ENCODE measurements at places on chromosomes 5 and 9. TPM values are rescaled to one million over a fixed set of nuclear protein-coding genes. Genes with fewer than 3 reads are reported as not detected.

SGCD gene
- total RNA-seq = 20.4 TPM

- no peaks in the 10 kb centered on the region for H3K27me3 ChIP-seq
- no peak overlapping the region for H3K27ac ChIP-seq
- H3K4me3 ChIP-seq = no peak overlapping the region
- H3K36me3 ChIP-seq = no peaks in the 10 kb centered on the region
These were observed 15.4 kb upstream of the NPR2 start for GRCh38 chr9:35776018-35776417.

- no peaks in the 10 kb centered on the region for H3K36me3 ChIP-seq
- no peak for DNase-seq
- H3K4me3 ChIP-seq = no peak overlapping the region
- no peaks in the 10 kb centered on the region for H3K27me3 ChIP-seq
These were observed 354.4 kb downstream of the DIRAS2 start for GRCh38 chr9:90288275-90288639.

- H3K27ac ChIP-seq = no peak overlapping the region
- H3K27me3 ChIP-seq = no peaks in the 10 kb centered on the region
- no peak overlapping the region for H3K4me3 ChIP-seq
These were observed 107.7 kb upstream of the GPR151 start for GRCh38 chr5:146623666-146624065.

TMEM252 gene
- not detected for total RNA-seq

BTNL3 gene
- not detected for total RNA-seq

DNA sequence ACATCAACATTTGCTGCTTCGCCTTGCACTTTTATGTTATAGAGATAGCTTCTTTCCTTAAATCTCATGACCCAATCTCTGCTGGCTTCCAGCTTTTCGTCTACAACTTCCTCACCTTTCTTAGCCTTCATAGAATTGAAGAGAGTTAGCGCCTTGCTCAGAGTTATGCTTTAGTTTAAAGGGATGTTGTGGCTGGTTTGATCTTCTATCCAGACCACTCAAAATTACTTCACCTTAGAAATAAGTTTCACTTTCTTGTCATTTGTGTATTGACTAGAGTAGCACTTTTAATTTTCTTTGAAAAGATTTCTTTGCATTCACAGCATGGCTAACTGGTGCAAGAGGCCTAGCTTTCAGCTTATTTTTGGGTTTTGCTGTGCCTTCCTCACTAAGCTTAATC, 414.2 kb downstream of the ZNF608 start:
- no peak for DNase-seq
- H3K4me3 ChIP-seq = no peak overlapping the region
- H3K27ac ChIP-seq = no peak overlapping the region

DNA sequence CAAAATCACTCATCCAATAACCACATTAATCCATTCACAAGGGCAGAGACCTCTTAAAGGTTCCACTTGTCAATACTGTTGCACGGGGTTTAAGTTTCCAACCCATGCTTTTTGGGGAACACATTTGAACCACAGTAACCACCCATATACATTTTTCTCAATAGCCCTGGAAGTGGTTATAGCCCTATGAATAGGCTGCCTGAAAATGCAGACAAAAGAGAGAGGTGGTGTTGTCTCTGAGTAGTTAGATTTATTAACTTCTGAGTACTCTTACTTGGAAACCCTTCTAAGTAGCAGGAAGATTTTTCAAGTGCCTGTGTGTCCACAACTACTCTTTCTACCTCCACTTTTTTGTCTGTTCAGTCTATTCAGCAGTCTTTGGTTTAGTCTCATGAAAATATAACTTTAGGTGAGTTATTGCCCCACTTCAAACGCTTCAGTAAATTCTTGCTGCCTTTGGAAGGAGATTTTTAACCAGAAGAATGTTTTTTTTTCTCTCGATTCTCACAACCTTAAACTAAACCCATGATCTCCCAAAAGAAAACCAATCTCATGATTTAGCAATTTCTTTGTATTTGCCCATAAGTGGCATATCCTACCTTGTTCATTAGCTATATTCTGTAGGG, 42.6 kb downstream of the ARHGEF28 start:
- no peak for DNase-seq
- H3K27ac ChIP-seq = no peak overlapping the region
- no peaks in the 10 kb centered on the region for H3K27me3 ChIP-seq
- H3K4me1 ChIP-seq = peaks cover 31% of the 10 kb centered on the region

DNA sequence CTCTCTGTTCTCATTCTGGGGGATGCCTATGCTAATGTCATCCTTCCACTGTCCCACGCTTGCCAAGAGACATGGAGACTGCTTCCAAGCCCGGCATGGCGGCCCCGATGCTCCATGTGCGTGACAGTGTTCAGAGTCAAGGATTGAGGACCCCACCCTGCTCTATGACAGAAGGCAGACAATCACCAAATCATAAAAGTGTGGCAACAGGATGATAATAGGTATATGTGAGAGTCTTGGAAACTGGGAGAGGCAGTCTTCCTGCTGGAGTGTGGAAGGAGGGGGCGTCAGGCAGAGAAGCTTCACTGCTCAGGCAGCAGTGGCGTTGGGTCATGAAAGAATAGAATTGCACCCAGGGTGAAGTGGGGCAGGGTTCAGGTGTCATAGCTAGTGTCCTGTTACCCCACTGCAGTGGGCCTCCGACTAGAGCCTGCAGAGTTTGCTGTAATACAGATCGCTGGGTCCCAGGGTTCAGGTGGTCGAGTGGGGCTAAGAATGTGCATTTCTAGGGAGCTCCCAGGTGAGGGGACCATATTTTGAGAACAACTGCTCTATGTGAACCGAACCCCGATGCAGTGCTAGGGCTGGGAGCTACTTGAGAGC, 12.5 kb upstream of the GADD45G start:
- H3K4me1 ChIP-seq = no peaks in the 10 kb centered on the region
- H3K4me3 ChIP-seq = no peak overlapping the region
- no peak overlapping the region for H3K27ac ChIP-seq
- no peak for DNase-seq

HRCT1 gene
- 20.4 TPM for total RNA-seq

TAF11L4 gene
- total RNA-seq = not detected

PHPT1 gene
- 92.1 TPM for total RNA-seq

GRPEL2 gene
- total RNA-seq = 7.9 TPM

SPATA31C1 gene
- total RNA-seq = not detected

DNA sequence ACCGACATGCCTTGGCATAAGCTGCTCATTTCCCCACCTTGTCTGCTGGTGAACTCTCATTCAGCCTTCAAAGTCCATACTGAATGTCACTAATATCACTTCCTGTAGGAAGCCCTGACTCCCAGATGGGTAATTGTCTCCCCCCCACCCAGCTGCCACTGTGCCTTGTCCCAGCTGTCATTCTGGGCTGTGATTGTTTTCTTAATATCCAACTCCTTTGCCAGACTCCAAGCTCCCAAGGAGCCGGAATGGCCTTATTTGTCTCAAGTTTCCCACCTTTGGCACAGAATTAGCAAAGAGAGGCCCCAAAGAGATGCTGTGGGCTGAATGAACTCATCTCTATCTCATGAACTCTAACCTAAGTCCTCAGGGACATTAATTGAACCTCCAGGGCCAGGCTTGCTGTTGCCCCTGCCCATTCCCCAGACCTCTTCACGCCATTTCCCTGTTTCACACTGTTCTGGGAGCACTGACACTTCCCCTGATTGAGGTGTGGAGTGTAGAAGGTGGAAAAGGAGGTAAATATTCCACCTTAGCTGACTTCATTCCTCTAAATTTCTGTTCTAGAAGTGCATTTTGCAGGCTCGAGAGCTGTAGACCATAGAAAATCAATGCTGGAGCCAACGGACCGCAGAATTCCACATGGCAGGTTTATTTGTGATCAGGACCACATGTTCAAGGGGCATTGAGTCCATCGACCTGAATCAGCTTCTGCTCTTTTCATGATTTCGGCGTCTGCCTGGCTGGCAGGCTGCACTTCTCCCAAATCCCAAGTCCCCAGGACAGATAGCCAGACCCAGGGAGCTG, 4.9 kb upstream of the SH3PXD2B start:
- H3K27me3 ChIP-seq = no peaks in the 10 kb centered on the region
- H3K4me3 ChIP-seq = no peak overlapping the region
- DNase-seq = no peak
- peaks cover 19% of the 10 kb centered on the region for H3K4me1 ChIP-seq
- no peak overlapping the region for H3K27ac ChIP-seq

USP20 gene
- 47.8 TPM for total RNA-seq

Data from thoracic aorta (tissue), 2 donors.